ENCODE measurements at places on chromosomes 7 and 10.

DNA sequence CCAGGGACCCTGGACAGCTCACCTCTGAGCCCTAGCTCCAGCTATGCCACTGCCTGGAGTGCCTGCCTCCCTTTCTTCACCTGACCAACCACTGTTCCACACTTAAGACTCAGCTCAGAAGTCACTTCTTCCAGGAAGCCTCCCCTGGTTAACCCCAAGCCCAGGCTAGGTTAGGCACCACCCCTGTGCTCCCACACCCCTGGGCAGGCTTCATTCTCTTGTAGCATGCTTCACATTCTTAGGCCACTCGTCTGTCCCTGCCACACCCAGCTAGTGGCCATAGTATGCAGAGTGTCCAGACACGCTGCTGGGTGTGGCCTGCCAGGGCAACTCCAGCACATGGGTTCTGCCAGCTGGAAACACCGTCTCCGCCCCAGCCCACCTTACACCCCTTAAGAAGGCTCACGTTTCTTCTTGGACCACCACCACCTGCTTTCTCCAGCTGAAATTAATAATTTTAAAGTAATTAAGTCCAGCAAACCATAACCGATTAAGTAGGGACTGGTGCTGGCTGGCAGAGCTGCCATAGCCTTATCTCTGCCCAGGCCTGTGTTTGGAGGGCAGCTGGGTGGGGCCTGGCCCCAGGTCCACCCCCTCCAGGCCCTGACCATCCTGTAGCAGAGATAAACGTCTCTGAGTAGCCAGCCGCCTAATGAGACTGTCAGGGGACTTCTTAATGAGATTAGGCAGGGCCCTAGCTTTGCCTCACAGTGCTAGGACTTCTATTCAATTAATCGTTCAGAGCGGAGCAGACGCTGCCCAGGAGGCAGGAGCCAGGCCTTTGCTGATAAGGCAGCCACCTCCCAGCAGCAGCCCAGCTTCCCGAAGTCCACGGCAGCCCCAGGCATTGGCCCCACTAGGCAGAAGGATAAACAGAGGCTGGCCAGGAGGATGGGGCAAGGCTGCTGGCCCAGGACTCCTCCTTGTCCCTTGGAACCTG is 20.5 kb downstream of the GRID1 start:
- DNase-seq: peak; percentile 5

DNA sequence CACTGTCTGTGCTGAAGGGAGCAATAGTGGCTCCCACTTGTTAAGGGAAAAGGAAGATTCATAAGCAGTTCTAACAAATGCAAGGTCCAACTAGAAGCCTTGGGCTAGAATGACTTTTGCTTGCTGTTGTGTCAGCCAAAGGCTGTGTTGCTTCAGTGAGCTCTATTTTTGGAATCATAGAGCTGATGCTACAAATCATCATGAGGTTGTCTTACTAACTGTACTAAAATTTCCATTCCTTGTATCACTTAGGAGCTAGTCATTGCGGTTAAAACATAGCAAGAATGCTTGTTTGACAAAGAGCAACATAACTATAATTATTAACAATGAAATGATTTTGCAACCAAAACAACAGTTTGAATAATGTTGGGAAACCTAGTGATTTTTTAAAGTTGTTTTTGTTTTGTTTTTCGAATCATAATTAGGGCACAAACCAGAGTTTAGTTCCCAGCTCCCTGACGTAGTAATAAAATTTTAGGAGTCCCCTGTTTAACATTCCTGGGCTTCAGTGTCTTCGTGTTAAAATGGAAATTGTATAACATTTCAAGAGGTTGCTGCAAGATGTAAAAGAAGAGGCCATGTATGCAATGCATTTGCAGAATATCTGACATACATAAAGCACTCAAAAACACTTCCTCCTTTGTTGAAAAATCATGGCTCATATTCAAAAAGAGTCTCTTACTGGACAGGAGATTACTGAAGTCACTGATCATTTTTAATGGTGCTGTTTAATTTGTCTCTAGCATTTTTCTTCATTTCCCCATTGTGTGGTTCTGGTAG is 183.4 kb downstream of the MACC1 start:
- no peak for DNase-seq

DNA sequence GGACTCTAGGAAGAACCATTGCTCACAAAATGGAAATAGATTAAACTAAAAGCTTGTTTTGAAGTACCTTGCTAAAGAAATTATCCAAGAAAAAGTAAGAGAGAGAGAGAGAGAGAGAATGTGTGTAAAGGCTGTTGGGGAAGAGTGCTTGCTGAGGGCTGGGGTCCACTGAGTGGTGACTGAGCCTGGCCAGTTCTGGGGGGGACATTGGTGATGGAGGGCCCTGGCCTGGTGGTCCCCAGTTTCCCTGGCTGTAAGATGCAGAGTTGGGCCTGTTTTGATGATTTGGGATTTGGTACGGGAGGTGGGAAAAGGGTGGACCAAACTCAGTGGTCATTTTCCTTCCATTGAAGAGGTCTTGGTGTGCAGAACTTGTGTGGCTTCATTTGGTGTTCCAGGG is 880 bp downstream of the RAMP3 start:
- DNase-seq: no peak

DNA sequence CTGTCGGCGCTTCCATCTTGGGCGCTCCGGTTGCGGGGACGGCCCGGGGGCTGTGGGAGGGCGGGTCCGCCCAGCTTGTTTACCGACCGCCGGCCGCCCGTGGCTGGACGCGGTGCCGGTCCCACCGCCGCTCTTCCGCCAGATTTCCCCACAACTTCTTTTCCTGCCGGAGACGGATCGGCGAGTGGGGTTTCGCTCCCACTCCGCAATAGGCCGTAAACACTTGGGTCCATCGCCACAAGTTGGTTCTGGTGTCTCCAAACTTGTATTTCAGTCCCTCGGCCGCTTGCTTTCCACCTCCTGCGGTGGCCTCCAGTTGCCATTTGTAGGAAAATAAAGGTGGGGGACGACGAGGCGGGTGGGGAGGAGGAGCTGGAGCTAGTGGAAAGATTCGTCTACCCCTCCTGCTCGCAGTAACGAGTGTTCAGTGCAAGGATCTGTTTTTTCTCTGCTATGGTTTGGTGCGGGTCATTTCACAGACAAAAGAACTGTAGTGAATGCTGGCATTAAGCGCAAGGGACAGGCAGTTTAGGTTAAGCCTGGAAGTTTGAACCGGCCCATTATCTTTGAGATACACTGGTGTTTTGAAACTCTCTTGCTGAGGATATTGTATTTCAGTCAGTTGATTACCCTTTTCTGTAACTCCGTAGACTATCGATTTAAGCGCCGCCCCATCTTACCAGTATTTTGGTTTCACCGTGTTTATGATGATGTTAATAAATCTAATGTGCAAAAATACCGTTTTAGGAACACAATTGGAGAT is 24.3 kb upstream of the ZRANB1 start:
- no peak for DNase-seq

DNA sequence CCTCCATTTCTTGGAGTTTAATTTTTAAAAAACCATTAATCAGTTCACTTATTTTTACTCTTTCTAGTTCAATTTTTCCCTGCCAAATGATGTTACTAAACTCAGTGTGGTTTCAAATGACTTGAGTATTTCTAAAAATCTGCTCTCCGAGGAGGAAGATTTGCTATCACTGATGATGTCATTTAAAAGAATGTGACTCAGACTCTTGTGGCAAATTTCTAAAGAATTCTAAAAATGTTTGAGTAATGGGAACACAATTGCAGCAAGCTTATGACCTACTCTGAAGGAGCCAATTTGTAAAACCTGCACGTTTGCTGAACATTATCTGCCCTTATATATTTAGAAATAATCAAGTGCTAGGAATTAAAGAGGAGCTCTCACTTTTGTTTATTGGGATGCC is 88.6 kb downstream of the SPAG6 start:
- DNase-seq: peak; percentile 87

DNA sequence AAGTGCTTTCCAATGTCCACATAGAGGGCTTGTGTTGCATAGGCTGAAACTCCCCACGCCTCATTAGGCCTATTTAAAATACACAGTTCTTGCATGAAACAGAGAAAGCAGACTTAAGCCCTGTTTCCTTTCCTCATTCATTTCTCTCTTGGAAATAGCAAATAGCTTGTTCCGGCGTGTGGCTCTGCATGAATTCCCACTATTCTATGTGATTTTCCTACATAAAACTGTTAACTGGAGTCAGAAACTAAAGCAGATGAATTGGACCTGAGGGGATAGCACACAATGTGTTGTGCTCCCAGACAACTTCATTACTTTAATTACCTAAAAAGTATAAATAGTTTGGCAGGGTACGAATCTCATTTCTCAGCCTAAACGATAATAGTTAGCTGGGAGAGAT is 981.5 kb downstream of the SORCS1 start:
- no peak for DNase-seq

DNA sequence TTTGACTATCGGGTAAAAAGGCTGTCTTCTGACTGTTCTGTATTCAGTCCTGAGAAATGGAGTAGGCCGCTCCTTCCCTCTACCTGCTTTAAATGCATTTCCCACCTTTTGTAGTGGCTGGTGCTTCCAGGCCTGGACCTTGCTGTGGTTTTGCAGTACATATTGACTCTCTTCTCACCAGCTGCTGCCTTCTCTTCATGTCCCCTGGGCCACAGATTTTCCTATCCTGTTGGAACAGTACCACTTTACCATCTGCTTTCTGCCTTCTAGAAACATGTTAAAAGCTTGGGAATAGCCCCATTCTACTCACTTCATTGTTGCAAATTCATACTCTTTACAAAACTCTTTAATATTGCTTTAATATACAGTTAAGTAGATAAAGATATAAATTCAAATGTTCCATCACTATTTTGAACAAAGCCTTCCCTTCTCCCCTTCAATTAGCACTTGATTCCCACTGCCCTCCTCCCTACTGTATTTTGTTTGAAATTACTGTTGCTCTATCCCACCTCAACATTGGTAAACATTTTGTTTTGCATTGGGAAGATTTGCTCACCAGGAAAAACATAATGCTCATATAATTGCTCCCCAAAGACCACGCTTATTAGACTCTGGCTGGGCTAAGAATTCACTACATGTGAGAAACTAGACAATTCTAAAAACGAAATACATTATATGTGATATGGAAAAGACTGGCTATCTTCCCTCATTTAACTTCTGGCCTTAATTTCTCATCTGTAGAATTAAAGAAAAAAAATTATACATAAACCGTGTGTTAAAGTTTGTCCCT is 17.3 kb upstream of the SEMA3C start:
- no peak for DNase-seq

DNA sequence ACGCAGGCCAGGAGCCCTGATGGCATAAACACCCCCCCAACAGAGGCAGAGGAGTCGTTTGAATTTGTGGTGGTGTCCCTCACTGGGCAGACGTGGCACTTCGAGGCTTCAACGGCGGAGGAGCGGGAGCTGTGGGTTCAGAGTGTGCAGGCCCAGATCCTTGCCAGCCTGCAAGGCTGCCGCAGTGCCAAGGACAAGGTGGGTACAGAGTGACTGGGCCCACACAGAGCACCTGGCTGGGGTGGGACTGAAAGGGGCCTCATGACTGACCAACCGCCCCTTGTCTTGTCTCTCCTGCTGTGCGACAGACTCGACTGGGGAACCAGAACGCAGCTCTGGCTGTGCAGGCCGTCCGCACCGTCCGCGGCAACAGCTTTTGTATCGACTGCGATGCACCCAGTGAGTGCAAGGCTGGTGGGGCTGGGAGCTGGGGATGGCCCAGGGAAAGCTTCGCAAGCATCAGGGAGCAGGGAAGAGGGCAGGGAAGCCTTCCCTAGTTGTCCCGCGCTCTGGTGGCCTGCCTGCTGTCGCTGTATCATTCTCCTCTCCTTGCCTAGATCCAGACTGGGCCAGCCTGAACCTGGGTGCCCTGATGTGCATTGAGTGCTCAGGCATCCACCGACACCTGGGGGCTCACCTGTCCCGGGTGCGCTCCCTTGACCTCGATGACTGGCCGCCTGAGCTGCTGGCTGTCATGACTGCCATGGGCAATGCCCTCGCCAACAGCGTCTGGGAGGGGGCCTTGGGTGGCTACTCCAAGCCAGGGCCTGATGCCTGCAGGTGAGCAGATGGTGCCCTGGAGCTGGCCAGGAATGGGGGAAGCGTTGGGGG is 25.4 kb downstream of the GBX1 start:
- DNase-seq: no peak
